Vagina (tissue), 2 donors: ENCODE measurements at places on chromosomes 1 and 21.

DNA sequence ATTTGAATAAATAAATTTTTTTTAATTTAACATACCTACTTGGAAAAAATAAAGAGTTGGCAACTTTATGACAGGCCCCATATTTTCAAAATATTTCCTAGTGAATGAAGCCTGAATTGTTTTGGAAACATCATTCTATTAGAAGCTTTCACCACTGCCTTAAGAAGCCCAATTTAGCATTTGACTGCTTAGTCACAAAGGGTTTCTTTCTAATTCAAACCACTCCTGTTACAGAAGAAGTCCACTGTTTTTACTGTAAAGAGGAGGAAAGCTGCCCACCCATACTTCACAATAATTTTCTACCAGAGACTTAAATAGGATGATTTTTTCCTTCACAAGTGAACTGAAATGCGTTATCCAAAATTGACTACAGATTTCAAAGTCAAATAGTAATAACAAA lies 534.6 kb upstream of the PTBP2 start:
- no peak for DNase-seq

GRCh38 chr1:151479462-151479861 lies 20.2 kb upstream of the POGZ start:
- DNase-seq: no peak

DNA sequence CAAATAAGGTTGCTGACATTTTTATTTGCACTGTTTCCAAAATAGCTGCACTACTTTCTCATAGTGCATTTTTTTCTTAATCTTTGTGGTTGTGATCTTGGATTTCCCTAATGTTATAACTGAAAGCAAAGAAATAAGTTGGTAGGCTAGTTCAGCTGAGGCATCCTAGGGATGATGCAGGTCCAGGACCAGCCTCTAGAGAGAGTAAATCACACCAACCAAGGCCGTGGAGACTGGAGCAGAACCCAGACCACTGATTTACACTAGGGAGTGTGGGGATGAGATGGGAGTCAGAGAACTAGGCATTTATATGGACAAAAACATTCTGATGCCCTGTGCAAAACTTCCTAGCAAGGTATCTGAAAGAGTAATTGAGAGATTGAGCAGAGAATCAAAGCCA lies 104.5 kb downstream of the URB2 start:
- no peak for DNase-seq

DNA sequence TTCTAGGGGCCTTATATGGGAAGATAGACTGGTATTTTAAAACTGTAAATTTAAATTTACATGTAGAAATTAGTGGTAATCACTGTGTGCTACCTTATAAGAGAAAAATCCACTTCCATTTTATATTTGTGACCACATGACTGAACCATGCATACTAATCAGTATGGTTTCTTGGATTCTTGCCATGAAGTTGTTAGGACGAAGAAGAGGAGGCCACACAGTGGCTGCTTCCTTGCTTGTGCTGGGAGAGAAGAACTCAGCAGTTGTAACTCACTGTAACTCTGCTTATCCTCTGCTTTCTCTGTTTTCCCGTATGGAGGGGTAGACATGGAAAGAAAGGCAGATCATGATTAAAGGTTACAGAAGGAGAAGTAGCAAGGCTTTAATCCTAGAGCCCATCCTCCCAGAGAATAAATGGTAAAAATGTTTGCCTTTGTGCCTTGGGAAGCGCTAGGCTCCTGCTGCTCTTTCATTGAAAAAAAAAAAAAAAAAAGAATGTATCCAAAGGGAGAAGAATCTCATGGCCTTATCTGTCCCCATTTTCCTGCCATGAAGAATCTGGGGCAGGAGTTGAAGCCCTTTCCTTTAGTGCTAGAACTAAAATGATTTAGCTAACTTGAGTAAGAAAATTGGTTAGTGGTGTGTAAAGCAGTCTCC lies 32.4 kb downstream of the KCTD3 start:
- DNase-seq: no peak

- DNase-seq: no peak
Measured at GRCh38 chr1:13733711-13734110, 33.7 kb downstream of the PRDM2 start.

GRCh38 chr1:208218237-208219097 lies 25.7 kb downstream of the PLXNA2 start:
- DNase-seq: no peak

DNA sequence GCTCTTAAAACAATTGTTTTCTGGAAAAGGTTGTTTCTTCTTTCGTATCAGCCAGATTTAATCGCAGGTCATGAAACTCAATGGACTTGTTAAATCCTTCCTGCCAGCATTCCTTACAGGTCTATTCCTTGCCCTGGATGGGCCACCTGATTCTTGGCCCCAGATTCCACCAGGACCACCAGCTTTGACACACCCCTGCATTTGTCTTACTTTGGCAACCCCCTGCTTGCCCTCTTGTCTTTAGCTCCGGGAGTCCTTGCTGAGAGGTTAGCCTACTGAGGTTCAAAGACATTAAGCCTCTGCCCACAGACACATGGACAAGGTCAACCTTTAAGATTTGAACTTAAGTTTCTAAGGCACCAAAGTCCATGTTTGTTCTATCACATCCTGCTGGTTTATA lies 27.1 kb upstream of the DAB1 start:
- DNase-seq: no peak

DNA sequence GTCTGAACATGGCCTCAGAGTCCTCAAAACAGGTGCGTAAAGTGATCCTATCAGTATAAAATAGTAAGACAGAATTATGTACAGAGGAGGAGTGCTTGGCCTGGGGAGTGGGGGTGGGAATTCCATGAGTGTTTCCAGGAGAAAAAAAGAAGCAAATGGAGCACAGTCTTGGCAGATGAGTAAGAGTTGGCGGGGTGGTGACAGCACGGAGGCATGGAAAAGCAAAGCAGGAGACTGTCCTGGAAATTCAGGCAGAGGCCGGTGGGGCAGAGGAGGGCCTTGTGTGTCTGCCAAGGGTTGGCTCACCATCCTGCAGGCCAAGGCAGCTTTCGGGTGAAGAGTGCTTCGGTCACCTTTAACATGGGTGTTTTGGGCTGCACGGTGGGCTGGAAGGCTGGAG lies 63.4 kb downstream of the OPTC start:
- no peak for DNase-seq

- no peak for DNase-seq
Measured at GRCh38 chr1:237851210-237851845, 39.4 kb downstream of the ZP4 start.

DNA sequence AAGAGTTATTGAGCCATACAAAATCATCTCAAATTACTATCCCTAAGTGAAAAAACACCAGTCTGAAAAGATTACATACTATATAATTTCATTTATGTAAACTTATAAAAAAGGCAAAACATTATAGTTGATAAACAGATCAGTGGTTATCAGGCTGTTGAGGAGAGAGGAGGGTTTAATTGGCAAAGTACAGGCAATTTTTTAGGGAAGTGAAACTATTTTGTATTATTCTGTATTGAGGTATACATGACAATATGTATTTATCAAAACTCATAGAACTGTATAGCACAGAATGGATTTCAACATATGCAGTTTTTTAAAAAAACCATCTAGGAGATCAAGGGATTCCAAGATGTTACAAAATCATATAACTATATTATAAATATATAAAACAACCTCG lies 403.7 kb downstream of the LTN1 start:
- no peak for DNase-seq

DNA sequence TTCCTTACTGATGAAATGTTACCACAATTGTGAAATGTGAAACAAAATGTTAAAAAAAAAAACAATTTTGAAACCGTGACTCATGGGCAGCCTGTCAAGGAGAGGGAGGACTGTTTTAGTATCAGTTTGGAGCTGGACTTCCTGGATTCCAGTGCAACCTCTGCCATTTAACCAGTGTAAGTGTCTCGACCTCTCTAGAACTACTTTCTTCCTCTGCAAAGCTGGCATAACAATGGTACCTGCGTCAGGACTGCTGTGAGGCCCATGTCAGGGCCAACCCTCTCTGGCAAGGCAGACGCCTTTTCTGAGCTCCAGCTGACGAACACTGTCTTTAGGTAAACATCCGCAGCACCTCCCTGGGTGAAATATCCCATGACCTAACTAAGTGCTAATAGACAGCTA lies 20.9 kb downstream of the URB1 start:
- DNase-seq: no peak

DNA sequence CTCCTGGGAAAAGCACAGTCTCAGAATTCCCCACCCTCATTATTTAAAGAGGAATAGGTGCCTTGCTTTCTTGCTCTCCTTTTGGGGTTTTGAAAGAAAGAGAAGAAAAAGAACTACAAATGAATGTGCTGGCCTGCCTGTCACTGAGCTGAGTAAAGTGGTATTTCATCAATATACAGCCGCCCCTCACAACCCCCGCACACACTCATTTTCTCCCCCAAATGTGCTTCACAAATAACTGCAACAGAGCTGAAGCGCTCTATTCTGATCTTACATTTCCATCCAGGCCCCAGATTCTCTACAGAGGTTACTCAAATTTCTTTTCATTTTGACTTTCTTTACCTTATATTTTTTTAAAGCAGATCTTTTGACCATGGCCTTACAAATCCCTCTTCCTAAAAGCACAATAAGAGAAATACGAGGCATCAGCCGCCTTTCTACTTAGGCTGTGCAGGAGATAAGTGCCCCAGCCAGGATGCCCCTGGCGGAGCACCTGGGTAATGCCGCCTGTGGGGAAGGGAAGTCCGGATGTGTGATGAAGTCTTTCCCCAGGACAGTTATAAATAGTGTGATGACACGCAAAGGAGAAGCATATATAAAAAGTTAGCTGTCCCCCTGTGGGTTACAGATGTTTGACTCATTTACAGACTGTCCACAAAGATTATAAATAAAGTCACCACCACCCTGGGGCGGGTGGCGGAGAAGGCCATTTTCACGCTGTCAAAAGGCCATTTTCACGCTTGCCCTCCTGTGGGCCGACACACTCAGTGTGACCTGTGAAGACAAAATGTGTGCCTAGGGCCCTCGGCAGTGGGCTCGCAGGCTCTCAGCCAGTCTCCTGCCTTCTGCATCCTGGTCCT lies 6.5 kb downstream of the KCNN3 start:
- DNase-seq: no peak

- no peak for DNase-seq
Measured at GRCh38 chr1:22763487-22764200, 53.0 kb downstream of the EPHB2 start.

GRCh38 chr1:11350265-11350664 lies 77.3 kb downstream of the UBIAD1 start:
- no peak for DNase-seq

DNA sequence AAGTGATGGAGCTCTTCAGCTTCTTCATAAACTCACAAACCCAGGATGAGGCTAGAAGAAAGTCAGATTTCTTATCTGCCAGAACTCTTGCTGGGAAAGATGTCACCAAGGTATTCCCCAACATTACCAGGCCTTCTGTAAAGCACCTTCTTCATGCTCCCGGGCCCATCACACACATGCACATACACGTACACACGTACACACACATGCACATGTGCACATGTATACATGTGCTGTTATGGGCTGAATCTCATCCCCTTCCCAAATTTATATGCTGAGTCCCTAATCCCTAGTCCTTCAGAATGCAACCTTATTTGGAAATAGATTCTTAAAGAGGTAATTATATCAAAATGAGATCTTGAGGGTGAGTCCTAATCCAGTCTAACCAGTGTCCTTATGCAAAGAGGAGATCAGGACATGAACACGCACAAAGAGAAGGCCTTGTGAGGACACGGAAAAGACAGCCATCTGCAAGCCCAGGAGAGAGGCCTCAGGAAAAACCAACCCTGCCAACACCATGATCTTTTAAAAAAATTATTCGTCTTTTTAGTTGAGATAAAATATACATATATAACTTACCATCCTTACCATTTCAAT lies 76.4 kb upstream of the LYST start:
- DNase-seq: no peak

DNA sequence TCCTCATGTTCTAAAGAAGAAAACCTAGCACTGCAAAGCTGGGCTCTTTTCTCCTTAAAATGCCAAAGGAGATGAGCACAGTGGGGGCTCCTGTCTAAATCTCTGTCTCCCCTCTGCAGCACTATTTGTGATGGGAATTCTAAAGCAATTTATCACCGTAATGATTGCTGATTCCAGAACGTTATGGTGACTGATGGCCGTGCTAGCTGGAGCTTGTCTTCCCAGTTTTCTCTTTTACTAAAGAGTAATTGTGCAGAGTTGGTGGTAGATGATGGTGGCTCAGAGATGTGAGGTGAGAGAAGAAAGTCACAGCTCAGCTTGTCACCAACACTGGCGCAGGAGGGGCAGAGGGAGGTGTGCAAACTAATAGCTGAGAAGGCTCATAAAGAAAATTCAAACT lies 60.7 kb upstream of the ATP2B4 start:
- DNase-seq: no peak

DNA sequence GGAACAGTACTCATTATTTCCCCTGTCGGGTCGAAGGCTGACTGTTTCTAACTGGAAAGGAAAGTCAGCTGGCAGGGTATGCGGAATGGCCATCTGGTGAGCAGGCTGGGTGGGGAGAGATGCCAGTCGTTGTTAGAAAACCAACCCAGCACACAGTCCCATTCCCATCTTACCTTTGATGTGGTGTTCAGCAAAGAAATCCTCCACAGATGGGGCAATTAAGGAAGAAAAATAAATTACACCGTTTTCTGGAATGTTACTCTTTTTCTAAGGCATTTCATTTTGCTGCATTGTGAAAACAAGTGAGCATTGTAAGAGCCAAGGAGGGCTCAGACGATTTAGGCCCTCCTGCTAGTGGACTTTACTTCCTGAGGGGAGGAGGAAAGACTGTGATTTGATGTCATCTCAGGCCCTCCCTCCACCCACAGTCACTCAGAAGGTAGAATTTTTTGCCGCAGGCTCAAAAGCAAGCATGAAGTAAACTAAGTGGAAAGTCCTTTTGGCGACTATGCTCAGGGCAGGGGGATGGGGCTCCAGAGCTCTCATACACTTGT lies at the start of gene SLC16A4:
Gene SLC16A4, minus strand, starts transcription at position 335 of the 554 bp plus-strand sequence. CDS start 1,703 bp downstream, outside the sequence.
- no peak for DNase-seq

- no peak for DNase-seq
Measured at GRCh38 chr1:94654459-94654858, 112.9 kb upstream of the F3 start.

- DNase-seq: no peak
Measured at GRCh38 chr1:113401728-113402127, 11.4 kb downstream of the MAGI3 start.

- no peak for DNase-seq
Measured at GRCh38 chr1:154313066-154313356, 7.9 kb upstream of the AQP10 start.

GRCh38 chr1:242468784-242469183 lies 55.7 kb downstream of the PLD5 start:
- no peak for DNase-seq
